Activated B cell treated with CpG ODN at 0.5 μM for 24 hours (primary cell): ENCODE measurements at places on chromosomes 3 and 15.

GRCh38 chr3:19267040-19267439, 118.7 kb downstream of the KCNH8 start:
- no peak for DNase-seq

GRCh38 chr15:73802431-73803041, 49.4 kb upstream of the INSYN1 start:
- no peak for DNase-seq

DNA sequence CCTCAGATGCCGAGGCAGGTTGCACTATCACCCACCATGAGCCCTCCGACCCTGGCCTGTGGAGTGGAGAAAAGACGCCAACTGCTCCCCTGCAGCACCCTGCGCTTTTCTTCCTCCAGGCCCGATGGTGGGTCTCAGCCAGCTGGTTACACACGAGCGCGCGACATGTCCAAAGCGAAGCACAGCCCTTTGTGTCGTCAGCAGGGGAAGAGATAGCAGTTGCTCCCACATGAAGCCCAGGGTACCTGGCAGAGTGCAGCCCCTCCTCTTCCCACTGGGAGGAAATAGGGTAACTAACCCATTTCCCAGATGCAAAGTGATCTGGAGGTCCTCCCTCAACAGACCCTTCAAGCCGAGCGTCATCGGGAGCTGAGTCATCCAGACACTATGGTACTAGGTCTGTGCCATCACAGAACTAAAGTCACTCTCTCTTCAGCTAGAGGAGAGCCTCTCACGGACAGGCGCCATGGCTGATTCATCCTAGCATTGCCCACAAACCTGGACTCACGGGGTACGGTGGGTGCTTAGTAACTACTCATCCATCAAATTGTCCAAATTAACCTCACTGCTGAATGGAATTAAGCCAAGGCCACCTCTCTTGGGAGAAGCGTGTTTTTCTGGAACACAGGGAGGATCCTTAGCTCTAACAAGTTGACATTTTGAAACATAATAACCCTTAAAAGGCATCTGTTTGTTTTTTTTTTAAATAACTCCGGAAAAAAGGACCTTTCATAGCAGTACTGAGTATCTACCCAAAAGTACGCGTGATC, 45.2 kb upstream of the BDH1 start:
- no peak for DNase-seq

DNA sequence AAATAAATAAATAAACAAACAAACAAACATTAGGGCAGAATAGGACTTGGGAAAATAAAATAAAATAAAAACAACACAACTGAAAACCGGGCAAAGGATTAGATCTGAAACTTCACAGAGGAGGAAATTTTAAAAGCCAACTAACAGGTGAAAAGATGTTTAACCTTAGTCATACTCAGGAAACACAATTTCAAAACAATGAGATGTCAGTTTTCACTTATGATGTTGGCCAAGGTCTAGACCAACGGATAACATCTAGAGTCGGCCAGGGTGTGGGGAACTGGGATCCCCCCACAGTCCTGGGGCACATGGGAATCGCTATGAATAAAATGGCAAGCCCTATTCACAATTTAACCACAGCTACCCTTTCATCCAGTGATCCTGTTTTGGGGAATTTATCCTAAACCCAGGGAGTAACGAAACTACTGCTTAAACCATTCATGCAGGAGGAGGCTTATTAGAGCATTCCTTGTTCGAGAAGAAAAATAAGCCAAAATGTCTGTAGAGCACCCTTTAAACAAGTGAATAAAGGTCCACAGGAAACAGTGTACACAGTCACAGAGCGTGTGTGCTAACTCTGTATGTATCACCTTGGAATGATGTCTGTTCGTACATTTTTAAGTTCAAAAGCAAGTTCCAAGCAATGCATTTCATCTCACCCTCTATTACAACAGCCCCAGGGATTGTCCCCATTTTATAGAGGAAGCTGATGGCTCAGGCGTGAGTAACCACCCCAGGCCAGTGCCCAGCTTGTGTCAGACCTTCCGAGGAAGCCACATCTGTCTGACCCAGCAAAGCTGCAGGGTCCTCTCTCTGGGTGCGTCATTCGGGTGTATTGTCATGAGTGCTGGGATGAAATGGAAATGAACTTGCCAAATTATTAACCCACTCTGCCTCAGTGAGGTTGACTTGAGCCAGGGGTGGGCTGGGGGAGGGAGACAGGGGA, 6.3 kb upstream of the ANPEP start:
- DNase-seq, result no peak

GRCh38 chr3:134357914-134358811, 16.1 kb downstream of the AMOTL2 start:
- DNase-seq, result no peak

DNA sequence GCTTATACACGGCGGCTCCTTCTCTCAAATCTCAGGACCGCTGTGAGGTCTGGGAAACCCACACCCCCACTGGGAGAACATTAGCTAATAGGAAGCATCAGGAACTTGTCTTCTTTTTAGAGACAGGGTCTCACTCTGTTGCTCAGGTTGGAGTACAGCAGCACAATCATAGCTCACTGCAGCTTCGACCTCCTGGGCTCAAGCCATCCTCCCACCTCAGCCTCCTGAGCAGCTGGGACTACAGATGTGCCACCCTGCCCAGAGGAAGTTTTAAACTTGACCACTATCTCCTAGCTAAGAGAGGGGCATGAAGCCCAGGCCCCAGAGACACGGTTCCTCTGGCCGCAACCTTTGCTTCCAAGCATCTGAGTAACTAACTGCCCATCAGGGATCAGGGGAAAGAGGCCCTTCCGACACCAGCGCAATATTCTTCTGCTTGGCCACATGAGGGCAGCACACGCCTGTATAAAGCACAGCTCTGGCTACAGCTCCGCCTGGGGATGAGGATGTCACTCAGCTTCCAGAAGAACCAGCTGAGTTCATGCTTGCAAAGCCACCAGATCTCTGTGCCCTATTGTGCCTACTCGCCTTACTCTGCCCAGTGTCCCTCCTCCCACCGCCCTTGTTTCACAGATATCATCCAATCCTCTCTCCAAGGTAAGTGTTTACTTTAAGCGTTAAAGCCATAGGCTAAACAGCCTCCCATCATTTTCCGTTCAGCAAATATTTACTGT, 57.6 kb upstream of the SLC6A11 start:
- DNase-seq, result no peak

DNA sequence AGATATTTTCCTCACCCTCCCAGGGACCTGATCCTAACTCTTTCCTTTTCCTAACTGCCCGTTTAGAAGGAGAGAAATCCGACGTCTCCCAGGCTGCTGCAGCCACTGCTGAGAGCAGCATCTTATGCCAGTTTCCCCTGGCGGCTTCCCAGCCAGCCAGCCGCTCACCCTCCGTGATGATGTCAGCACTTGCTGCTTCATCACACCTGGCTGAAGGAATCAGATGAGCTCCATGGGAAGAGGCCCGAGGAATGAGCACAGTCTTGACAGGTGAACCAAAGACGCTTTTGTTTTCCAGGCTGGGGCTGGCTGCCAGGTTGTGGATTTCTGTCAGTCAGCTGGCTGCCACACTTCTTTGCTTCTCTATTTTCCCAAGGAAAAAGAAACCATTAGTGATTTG, 445.1 kb upstream of the RBMS3 start:
- DNase-seq, result no peak

DNA sequence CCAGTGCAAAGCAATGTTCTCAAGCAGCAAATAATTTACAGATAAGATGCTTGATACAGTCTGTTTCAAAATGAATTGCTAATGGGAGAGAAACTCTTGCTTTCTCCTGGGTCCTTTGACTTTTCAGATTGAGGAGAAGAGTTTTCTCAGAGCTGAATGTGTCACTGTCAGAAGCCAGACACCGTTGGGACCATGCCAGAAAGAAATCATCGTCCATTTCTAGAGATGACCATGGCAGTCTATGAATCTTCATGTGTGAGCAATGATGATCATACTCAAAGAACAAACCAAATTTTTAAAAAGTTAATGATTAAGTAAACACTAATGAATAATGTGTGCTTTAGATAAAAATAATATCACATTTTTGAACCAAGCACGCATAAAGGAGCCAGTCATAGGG, 77.6 kb downstream of the ZNF385D start:
- DNase-seq, result no peak

DNA sequence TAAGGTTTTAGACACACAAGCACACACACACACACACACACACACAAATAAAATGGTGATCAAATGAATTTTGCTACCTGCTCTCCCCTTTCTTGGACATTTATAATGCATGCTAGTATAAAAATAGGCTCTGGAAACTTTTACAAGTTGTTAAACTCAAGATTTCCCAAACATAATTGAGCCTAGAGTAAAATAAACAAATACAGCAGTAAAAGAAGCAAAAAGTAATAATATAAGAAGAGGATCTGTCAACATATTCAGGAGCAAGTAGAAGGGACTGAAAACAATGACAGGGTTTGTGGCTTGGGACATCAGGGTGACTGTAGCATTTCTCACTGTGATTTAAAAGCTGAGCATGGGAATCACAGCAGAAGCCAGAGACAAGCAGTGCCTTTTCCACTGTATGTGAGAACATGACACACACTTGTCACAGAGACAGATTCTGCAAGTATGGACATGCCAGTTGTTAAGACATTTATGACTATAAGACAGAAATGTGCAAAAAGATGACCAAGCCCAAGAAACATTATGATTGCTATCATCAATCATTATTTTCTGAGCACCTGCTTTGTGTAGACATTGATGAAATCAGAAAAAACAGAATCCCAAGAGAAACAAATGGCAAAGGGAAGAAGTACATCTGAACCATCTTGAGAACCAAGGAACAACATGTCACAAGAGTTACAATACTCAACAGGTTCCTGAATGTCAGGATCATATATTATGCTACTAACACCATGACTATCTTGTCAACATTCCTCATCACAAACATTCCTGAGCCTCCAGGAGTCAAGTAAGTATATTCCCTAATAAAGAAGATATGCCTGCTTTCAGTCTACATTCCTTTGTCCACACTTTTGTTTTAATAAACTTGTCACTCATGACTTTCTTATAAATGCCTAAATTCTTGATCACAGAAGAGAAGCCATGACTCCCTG, 7.1 kb downstream of the THRB start:
- no peak for DNase-seq

- no peak for DNase-seq
Measured at GRCh38 chr3:5188419-5189221, 1.1 kb downstream of the EDEM1 start.

DNA sequence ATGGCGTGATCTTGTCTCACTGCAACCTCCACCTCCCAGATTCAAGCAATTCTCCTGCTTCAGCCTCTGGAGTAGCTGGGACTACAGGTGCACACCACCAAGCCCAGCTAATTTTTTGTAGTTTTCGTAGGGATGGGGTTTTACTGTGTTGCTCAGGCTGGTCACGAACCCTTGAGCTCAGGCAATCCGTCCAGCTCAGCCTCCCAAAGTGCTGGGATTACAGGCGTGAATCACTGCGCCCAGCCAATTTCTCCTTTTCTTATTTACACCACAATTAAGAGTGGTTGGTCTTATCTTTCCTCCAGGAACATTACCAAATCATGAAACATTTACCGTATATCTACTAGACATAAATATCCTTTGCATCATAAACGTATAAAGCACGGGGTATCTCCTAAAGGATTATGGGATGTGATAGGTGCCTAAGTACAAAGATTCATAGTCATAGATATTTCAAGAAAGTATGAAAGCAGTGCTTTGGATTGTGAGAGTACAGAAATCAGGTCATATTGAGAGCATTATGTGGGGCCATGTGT, 194.5 kb downstream of the RBMS3 start:
- DNase-seq, result no peak

DNA sequence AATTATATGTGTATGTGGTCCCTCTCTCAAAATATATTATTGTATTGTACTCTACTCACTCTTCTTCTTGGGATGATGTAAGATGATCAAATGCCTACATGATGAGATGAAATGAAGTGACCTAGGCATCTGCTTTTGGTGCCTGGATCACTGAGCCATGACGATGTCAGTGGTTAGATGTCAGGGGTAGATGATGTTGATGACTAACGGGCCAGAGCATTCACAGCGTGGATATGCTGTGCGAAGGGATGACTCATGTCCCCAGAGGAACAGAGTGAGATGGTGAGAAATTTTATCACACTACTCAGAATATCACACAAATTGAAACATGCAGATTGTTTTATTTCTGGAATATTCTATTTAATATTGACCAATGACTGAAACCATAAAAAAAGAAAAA, 233.9 kb upstream of the CADM2 start:
- DNase-seq, result no peak

GRCh38 chr15:91110407-91110806, 10.3 kb downstream of the SV2B start:
- DNase-seq, result no peak

- no peak for DNase-seq
Measured at GRCh38 chr3:116037954-116038911, 407.1 kb downstream of the LSAMP start.

DNA sequence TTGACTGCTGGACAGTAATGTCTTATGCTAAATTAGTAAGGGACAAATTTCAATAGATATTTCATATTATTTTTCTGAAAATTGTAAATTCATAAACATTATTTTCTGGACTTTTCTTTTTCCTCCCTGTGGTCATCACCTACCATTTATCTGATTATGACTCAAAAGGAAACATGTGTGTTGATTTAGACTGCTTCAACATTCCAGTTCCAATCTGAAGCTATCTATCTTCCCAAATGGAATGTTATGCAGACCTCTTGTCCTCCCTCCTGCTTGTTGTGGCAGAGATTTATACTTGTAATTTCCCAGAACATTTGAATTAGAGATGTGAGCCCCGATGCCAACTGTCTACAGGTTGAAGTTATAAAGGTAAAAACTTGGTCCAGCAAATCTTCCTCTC, 803.4 kb downstream of the TUSC7 start:
- DNase-seq, result no peak

DNA sequence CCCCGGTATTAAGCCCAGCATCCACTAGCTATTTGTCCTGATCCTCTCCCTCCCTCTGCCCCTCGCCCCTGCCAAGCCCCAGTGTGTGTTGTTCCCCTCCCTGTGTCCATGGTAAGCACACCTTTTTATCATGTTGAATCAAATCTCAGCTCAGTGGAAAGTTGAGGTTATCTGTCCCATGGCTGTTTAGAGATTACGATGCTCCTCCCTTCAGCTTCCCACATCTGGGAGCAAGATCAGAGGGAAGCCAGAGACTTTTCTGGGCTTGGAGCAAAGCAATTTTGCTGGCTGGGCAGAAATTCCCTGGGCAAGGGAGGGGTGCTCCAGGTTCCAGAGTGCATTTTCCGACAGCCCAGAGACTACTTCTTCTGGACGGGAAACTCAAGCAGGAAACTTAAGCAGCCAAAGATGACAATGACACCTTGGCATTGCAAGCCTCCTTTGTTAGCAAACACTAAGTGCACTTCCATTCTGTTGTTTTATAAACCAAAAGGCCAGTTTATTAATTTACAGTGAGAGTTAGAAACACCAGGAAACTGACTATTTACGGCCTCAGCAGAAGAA, 104.5 kb downstream of the MESD start:
- DNase-seq, result no peak

- no peak for DNase-seq
Measured at GRCh38 chr15:43410572-43411214, 39.8 kb downstream of the TUBGCP4 start.

DNA sequence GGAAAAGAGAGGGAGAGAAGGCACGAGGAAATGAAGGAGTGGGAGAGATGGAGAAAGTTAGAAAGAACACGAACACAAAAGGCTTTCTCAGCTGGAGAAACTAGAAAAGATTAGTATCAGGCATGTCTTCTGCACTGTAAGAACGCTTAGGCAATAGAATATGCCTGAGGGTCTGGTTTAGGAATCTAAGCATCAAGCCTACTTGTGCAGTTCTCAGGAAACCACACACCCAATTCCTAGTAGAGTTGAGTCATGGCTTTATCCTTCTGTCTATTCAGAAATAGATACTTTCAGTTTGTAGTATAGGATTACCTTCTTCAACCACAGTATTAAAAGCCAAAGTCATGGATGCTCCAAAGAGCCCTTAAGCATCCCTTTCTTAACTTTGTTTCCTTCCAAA, 969.4 kb downstream of the NTRK3 start:
- no peak for DNase-seq
